Naive thymus-derived CD8-positive, alpha-beta T cell (primary cell): ENCODE measurements at places on chromosomes 2 and 18. TPM values are rescaled to one million over a fixed set of nuclear protein-coding genes. Genes with fewer than 3 reads are reported as not detected.

GRCh38 chr2:128342550-128342949 lies 23.9 kb upstream of the HS6ST1 start:
- no peak for DNase-seq

GRCh38 chr2:27730261-27730662 lies 41.3 kb upstream of the MRPL33 start:
- no peak for DNase-seq

- DNase-seq, result no peak
These were observed 906.7 kb downstream of the NRXN1 start for GRCh38 chr2:50125246-50125645.

KCNF1 gene
- not detected for total RNA-seq

ERICH2 gene
- total RNA-seq, result not detected

- DNase-seq, result no peak
These were observed 122.6 kb upstream of the PPP1CB start for GRCh38 chr2:28628987-28629386.

GRCh38 chr2:70921839-70922234 lies 13.9 kb upstream of the ATP6V1B1 start:
- DNase-seq, result no peak

- DNase-seq, result no peak
These were observed 166.5 kb downstream of the SUCLG1 start for GRCh38 chr2:84292545-84292944.

GRCh38 chr2:207772844-207773205 lies 3.1 kb upstream of the FZD5 start:
- no peak for DNase-seq

GRCh38 chr2:16821692-16822091 lies 156.1 kb upstream of the CYRIA start:
- DNase-seq, result no peak

DNA sequence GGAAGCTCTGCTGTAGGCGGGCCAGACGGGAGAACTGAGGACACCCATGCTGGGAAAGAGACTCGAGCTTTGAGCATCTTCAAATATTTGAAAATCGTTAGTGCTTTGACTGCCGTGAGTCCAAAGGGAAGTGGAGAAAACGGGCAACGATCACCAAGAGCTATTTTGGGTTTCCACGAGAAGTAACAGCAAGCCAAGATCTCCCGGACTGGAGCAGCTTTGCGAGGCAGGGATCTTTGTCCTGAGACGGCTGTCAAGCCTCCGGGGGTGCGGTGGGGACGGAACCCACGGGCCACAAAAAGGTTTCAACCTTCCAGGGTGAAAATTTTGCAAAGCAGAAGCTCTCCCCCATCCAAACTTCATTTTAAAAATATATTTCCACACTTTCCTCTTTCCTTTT lies 195.8 kb downstream of the NDUFA10 start:
- DNase-seq, result no peak

DNA sequence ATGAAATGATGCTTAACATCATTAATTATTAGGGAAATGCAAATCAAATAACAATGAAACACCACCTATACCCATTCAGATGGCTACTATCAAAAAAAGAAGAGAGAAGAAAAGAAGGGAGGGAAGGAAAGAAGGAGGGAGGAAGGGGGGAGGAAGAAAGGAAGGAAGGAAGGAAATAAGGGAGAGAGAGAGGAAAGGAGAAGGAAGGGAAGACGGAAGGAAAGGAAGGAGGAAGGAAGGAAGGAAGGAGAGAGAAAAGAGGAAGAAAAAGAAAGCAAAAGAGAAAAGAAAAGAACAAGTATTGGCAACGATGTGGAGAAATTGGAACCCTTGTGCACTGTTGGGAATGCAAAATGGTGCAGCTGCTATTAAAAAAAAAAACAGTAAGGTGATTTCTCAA lies 363.3 kb downstream of the TNS1 start:
- DNase-seq, result no peak

- no peak for DNase-seq
These were observed 78.1 kb upstream of the PDE1A start for GRCh38 chr2:182504903-182505302.

DNA sequence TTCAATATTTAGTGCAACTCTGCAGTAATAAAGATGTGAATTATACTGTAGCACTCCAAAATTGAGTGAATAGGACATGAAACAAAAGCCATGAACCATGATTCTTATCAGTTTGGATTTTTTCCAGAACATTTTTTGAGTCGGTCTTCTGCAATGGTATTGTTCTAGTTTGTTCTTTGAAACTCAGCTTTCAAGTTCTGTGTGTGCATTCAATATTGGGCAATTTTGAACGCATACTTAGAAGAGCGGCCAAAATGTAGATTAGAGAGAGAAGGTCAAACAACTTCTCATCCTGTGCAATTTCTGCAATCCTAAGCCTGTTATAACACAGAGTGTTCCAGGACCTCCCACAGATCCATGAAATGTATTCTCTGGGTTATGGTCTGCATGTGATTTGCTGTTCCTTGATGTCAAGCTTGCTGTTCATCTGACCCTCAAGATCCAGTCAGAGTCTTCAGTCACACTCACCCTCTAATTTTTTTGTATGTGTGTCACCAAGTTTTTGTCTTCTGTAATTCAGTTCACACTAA lies 48.3 kb downstream of the TSPYL6 start:
- no peak for DNase-seq
